Fibroblast of lung (primary cell): ENCODE measurements at places on chromosomes 5 and 9. TPM values are rescaled to one million over a fixed set of nuclear protein-coding genes. Genes with fewer than 3 reads are reported as not detected.

UNC5A gene
- not detected in 2 replicates for total RNA-seq

CA9 gene
- total RNA-seq = 0.17 and 0.26 TPM in 2 replicates

ELOVL7 gene
- total RNA-seq = under 0.01 and 0.26 TPM in 2 replicates

AK6 gene
- 31.3 and 34.3 TPM in 2 replicates for total RNA-seq

OR2V2 gene
- not detected in 2 replicates for total RNA-seq

IL9 gene
- total RNA-seq = not detected in 2 replicates

DNA sequence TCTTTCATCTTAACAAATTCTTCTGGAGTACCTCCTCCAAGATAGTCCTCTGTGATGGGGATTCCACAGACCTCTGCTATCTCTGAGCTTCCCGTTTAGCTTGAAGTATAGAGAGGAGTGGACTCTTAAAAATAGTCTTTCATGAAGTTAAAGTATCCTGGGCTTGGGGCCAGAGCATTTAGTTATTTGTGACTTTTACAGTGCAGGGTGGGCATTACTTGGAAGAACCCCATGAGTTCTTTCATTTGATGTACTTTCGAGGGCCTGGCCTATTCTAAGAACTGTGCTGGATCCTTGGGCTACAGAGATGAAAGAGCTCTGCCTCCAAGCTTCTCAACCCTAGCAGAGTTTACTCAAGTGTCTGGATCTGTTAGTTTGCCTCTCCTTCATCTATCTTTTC lies 131.5 kb downstream of the ZSWIM6 start:
- no peak for DNase-seq

GRCh38 chr9:22657713-22658112 lies 211.1 kb downstream of the DMRTA1 start:
- DNase-seq = no peak

DNA sequence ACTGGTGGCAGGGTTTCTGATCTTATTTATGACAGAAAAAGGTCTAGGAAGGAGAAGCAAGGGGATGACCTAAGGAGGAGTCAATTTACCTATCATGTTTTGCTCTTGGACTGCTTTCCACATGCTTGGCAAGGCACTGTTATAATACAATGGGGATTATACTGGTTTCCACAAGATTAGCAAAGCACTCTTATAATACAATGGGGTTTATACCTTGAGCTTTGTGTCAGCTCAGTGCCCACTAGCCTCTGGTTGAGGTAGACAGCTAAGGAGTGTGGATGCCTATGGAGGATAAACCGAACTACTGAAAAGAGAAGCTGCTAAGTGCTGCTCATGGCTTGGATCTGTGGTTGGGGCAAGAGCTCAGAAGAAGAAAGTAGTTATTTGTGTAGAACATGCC lies 68.7 kb downstream of the MRPS27 start:
- no peak for DNase-seq

DNA sequence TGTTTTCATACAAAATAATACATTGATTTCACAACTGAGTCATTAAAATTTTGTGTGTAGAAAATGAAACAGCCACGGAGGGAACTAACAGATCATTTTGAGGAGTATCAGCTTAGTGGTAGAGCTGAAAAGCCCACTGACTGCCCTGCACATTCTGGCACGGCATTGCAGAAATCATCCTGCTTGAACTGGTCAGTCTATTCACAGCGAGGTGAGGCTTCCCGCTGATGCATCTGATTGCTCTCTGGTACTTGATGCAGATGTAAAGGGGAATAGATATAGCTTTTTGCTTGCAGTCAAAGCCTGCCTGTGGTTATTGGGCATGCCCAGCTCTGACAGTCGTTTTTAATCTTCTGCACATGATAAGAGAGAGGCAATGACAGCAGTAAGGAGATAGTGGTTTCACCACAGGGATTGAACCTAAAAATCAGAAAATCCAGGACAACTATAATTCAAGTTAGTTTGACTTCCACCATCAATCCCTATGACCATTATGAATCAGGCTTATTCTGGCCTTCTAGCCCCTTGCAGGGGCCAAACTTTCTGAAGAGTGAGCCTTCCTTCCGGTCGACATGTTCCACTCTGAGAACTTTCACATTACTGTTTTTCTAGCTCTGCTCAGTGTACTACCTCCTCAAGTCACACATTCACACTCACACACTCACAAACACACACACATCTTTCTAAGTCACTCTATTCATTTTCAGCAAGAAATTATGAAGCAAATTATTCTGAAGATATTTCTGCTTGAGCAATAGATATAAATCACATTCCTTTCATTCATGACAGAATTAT lies 782.8 kb upstream of the NUDT12 start:
- DNase-seq = peak; percentile 39

GRCh38 chr5:172896465-172896864 lies 62.4 kb downstream of the ERGIC1 start:
- DNase-seq = no peak

DNA sequence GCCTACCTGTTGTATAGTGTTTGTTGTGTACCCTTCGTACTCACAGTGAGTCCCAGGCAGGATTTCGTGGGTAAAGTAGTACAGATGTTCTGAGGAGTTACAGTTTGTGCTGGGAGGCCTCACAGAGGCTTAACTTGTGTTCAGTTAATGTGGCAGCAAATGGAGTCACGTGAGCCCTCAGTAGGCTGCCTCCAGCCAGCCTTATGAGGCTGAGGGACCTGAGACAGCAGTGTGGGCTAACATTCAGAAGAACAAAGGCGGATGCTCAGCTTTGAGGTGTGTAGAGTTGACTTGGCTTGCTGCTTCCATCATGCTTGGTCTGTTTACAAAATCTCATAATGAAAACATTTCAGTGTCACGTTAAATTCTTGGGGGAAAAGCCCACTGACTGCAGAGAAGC lies 118.1 kb downstream of the TRIO start:
- DNase-seq = no peak

GRCh38 chr9:32596096-32596865 lies 23.3 kb upstream of the NDUFB6 start:
- DNase-seq = no peak

- DNase-seq = no peak
These were observed 8.3 kb upstream of the WDR5 start for GRCh38 chr9:134127616-134128015.

DNA sequence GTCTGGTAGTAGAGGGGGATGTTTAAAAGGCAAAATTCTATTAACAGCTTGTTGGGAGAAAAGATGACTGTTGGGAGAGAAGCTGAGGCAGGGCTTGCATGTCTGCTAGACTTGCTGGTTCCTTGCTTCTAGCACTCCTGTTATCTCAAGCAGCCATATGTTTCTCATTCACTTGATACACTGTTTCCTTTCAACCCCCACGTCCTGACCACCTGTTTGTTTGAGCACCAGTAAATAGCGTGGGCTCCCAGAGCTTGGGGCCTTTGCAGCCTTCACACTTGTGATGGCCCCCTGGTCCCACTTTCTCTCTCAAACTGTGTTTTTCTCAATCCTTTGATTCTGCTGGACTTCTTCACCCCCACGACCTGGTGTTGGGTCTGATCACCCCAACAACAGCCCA lies 111.7 kb upstream of the TMEM161B start:
- DNase-seq = no peak

GRCh38 chr5:74200560-74200959 lies 440.0 kb downstream of the ENC1 start:
- DNase-seq = no peak

GRCh38 chr9:107489144-107489673 lies 360 bp downstream of the KLF4 start:
- DNase-seq = no peak
